ENCODE measurements at places on chromosomes 16 and 17. TPM values are rescaled to one million over a fixed set of nuclear protein-coding genes. Genes with fewer than 3 reads are reported as not detected.

The TRPV2 gene
- total RNA-seq: 1.8 TPM

The ABCA8 gene
- 30.5 TPM for total RNA-seq

The DPEP1 gene
- total RNA-seq: 4.1 TPM

DNA sequence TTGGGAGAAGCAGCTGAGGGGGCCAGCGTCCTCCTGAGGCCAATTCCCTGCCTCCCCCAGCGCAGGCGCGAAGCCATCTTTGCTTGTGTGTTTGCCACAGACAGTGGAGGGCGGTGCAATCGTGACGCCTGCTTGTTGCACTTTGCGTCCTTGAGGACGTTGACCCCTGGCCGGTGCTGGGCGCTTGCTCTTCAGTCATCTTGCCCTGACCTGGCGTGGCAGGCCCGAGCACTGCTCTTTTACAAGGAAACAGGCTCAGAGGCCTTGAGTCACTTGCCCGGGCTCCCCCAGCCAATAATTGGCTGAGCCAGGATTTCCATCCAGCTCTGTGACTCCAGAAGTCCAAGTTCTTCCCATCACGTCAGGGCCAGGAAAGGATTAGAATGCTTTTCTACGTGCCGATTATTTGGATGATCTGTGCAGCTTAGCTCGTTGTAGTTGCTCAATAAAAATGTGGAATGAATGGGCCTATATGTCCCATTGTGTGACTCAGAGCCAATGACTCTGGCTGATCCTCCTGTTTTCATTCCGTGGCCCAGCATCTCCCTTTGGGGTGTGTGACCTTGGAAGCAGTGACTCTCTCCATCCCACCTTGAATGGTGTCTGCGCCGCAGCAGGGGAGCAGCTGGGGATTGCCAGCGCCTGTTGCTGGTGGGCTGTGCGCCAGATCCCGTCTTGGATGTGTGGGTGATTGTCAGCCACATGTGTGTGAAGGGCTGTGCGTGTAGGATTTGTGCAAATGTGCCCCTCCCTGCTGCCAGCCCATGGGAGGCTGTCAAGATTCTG is 214.1 kb downstream of the SEC14L1 start:
- H3K4me1 ChIP-seq: peaks cover 38% of the 10 kb centered on the region
- H3K36me3 ChIP-seq: no peaks in the 10 kb centered on the region
- DNase-seq: no peak
- peak overlapping the region; percentile 81 for H3K27ac ChIP-seq
- no peaks in the 10 kb centered on the region for H3K27me3 ChIP-seq

DNA sequence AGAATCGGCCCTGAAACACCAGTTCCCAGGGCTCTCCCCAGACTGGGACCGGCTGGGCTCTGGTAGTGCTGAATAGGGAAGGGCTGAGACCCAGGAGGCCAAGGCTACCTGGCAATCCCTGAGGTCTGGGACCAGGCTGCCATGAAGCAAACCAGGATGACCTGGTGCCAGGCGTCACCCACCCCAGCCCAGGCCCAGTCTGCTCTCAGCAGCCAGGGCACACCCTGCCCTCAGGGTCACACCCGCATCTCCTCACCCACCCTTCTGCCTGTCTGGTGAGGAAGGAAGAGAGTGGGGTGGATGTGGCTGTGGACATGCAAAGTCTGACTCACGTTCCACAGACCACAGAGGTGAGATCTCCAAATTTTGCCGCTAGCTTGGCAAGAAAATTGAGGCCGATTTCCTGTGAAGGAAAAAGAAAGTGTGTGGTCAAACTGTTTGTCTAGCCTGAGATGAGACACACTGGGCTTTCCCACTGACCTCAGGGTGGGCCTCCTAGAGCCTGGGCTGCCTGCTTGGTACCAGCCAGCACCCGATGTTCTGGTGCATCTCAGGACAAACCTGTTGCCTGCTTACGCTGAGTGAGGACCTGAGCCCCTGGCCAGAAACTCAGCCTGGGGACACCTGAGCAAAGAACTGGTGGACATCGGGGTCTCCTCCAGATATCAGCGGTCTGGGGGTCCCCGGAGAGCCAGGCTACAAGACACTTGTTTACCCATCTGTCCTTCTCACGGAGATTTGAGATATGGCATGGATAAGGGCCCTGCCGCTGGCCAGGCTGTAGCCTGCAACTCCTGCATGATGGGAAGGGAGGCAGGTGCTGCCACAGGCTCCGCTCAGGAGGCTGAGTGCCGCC is 6.3 kb upstream of the RAB37 start:
- no peak for DNase-seq
- H3K27me3 ChIP-seq: no peaks in the 10 kb centered on the region
- peaks cover 3% of the 10 kb centered on the region for H3K4me1 ChIP-seq
- H3K4me3 ChIP-seq: no peak overlapping the region
- no peaks in the 10 kb centered on the region for H3K36me3 ChIP-seq

DNA sequence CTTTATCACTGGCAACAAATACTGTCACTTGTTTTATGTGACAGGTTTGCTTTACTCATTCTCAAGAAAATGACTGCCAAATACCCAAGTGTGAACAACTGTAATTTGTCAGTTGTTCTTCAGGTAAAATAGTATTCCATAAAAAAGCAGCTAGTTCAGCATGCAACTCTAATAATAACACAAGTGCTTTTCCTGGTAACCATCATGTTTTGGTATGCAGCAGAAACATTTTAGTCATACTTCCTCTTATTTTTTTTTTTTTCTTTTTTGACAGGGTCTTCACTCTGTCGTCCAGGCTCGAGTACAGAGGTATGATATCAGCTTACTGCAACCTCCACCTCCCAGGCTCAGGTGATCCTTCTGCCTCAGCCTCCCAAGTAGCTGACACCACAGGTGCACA is 4.6 kb downstream of the TERF2 start:
- H3K36me3 ChIP-seq: peaks cover 76% of the 10 kb centered on the region
- no peak overlapping the region for H3K4me3 ChIP-seq
- DNase-seq: no peak
- no peaks in the 10 kb centered on the region for H3K4me1 ChIP-seq

DNA sequence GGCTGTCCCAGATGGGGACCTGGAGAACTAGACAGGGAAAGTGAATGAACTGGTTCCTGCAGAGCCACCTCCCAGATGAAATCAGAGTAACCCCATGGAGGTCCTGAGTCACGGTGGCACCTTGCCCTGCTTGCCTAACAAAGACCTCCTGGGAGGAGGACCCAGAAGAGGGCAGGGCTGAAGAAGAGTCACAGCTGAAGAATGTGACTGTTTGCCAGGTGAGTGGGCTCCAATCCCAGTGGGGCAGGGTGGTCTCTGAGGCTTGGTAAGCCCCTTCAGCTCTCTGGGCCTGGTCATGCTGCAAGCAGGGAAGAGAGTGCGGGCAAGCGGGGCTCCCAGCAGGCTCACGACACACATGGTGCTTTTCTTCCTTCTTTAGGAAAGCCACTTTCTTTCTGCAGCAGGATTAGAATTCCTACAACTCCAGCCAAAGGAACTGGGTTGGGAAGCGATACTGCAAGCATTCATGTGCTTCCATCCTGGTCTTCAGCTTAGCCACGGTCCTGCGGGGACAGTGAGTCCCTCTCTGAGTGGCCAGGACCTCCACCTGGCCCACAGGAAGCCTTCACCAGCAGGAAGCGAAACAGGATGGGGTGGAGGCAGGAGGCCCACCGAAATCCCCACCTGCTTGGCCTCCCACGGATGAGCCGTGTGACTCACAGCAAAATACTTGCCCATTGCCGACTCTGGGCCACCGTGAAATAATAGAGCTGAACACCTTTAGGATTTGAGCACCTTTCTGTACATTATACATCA is 4.3 kb downstream of the C16orf74 start:
- H3K4me3 ChIP-seq: no peak overlapping the region
- H3K27me3 ChIP-seq: no peaks in the 10 kb centered on the region
- peaks cover 57% of the 10 kb centered on the region for H3K4me1 ChIP-seq
- no peak for DNase-seq
- peak overlapping the region; percentile 84 for H3K27ac ChIP-seq

DNA sequence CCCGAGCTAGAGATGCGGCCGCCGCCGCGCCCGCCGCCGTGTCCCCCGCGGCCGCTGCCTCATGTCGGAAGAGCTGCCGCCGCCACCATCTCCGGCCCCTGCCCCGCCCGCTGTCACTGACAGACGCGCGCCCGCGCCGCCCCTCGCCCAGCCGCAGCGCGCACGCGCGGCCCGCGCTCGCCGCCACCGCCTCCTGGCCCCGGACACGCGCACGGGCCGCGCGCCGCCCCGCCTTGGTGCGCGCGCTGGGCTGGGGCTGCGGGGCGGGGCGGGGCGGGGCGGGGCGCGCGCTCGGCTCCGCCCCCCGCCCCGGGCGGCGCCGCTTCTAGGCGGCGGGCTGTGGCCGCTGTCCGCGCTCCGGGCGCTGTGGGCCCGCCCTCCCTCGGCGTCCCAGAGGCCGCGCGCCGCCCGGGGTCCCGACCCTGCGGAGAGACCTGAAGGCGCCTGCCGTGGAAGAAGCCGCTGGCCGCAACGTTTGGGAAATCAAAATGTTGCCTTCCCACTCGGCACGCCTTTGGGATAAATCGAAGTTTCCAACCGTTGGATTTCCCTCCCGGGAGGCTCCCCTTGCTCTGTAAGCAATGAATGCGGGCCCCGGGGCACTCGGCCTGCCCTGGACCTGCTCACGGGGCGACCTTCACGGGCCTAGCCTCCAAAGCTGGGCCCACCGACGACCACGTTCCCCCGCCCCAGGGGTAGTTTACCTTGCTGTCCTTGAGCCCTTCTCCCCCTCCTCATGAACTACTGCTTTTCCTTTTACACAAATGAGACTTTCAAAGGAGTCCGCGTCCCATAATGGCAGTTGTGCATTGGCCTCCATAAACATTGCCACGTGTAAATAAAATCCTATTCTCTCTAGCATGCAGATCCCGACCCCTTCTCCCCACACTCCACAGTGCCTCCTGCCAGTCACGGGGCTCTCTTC is at the start of gene ADCY9:
TSS of gene ADCY9 (minus strand) at position 118 of the 925 bp plus-strand sequence. CDS start 1,000 bp downstream, outside the sequence.
- peak within 1 kb of the TSS; percentile 64 for H3K4me3 ChIP-seq
- no peak for DNase-seq
- peaks cover 34% of the 10 kb centered on the region for H3K27me3 ChIP-seq
- H3K4me1 ChIP-seq: peaks cover 19% of the 10 kb centered on the region
- no peaks in the 10 kb centered on the region for H3K36me3 ChIP-seq
- peak within 1 kb of the TSS; percentile 83 for H3K27ac ChIP-seq

DNA sequence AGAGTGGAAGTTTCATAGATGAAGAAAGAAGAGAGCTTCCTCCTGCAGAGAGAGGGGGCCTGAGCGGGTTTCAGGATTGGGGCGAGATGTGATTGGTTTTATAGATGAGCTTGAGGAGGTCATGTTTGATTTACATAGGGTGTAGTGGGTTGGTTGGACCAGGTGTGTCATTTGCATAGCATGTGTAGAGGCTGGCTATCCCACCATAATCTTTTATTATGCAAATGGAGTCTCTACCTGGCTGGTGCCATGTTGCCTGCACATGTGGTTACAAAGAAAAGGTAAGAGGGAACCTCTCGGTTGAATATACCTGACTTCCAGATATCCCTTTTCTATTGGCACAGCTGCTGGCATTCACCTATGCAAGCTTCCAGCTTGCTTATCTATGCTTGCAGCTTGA is 228.1 kb downstream of the BCAS3 start:
- no peak overlapping the region for H3K27ac ChIP-seq
- no peaks in the 10 kb centered on the region for H3K4me1 ChIP-seq
- peaks cover 7% of the 10 kb centered on the region for H3K36me3 ChIP-seq
- no peak for DNase-seq

DNA sequence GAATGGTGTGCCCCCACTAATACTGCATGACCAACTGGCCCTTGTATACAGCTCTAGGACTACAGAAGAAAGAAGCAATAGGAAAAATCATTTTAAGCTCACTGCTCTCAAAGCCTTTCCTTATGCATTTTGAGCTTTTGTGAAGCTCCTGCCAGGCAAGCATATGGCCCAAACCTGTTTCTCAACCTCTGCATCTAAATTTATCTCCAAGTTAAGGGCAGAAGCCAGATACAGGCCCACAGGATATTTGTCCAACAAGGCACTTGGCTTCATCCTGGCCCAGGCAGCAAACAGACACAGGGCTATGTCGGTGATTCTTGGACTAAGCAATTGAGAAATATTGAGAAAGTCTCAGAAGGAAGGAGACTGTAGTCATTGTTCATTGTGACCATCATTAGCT is 43.9 kb downstream of the CCT6B start:
- no peak for DNase-seq
- no peak overlapping the region for H3K4me3 ChIP-seq
- no peaks in the 10 kb centered on the region for H3K4me1 ChIP-seq
- H3K27me3 ChIP-seq: no peaks in the 10 kb centered on the region
- H3K27ac ChIP-seq: no peak overlapping the region

DNA sequence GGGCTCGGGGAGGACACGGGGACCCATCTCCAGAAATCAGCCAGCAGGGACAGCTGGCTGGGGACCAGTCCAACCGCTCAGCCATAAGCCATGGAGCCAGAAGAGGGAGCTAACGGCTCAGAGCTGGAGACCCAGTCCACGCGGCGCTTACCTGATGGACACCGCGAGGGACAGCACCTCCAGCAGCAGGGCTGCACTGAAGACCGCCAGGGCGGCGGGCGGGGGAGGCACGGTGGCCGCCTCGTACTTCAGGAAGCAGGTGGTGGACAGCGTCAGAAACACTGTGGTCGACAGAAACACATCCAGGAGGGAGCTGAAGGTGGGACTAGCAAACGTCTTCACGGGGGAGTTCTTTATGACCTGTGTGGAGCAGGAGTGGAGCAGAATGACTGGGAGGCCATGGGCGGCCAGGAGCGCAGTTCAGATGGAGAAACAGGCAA is 102.6 kb upstream of the CREBBP start:
- no peak overlapping the region for H3K4me3 ChIP-seq
- DNase-seq: no peak
- no peaks in the 10 kb centered on the region for H3K27me3 ChIP-seq
- H3K4me1 ChIP-seq: peaks cover 17% of the 10 kb centered on the region
- no peak overlapping the region for H3K27ac ChIP-seq
- H3K36me3 ChIP-seq: peaks cover 47% of the 10 kb centered on the region

DNA sequence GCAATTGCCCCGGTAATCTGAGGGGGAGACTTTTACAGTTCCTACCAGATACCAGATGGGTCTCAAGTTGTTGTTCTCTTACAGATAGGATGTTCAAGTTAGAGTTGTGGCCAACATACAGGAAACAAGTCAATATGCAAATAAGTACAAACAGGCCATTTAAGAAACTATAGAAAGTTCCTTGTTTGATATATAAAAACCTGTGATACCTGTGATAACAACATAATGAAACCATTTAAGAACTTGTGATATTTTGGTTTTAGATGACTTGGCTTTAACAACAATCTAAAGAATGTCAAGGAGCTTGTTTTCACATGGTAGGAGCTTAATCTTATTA is 16.8 kb downstream of the CDR2 start:
- H3K4me3 ChIP-seq: no peak overlapping the region
- no peaks in the 10 kb centered on the region for H3K27me3 ChIP-seq
- DNase-seq: no peak
- no peaks in the 10 kb centered on the region for H3K4me1 ChIP-seq
- peak overlapping the region; percentile 60 for H3K27ac ChIP-seq
